ENCODE measurements at places on chromosomes 3 and 15.

GRCh38 chr15:29799859-29800258 lies 22.4 kb downstream of the TJP1 start:
- no peak for DNase-seq

- peak; percentile 78 for DNase-seq
Measured at GRCh38 chr3:71425491-71426071, 157.9 kb downstream of the FOXP1 start.

DNA sequence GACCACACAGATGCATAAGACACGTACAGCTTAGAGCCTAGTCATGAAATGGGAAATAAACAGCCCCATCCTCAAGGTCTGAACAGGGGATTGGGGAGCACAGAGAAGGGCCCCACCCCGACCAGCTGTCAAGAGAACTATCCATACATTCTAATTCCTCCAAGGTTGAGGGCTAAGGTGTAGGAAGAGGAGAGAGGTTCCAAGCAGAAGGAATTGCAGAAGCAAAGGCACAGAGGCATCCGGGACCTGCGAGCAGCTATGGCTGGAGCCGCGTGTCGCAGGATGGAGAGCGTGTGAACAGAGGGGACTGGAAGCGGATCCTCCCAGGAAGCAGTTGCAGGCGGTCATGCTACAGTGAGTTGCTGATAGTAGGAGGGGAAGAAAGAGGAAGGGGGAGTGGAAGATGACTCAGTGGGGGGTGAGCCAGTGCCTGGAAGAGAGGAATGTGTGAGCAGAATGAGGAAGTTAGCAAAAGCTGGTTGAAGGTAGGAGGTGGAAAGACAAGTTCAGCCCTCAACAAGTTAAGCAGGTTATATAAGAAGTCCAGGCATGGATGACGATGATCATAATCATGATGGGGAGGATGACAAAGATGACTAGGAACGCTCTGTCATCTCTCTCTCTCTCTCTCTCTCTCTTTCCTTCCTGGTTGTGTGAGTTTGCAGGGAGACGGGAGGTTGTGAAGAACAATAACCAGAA lies 89.7 kb downstream of the LIPC start:
- DNase-seq = no peak

- DNase-seq = no peak
Measured at GRCh38 chr3:30188713-30189112, 417.7 kb upstream of the TGFBR2 start.

- no peak for DNase-seq
Measured at GRCh38 chr15:69653306-69653705, 200.7 kb downstream of the RPLP1 start.

- DNase-seq = no peak
Measured at GRCh38 chr15:51126842-51127241, 32.1 kb upstream of the TNFAIP8L3 start.

- DNase-seq = no peak
Measured at GRCh38 chr3:151875759-151876158, 2.3 kb downstream of the SUCNR1 start.

GRCh38 chr3:32778389-32778788 lies 39.4 kb upstream of the TRIM71 start:
- no peak for DNase-seq

GRCh38 chr3:65406470-65406869 lies 632.2 kb downstream of the MAGI1 start:
- no peak for DNase-seq

GRCh38 chr3:105096071-105096470 lies 270.6 kb upstream of the ALCAM start:
- DNase-seq = no peak

- DNase-seq = no peak
Measured at GRCh38 chr3:17551333-17551732, 191.1 kb downstream of the TBC1D5 start.

- DNase-seq = no peak
Measured at GRCh38 chr3:69320871-69321271, 65.0 kb downstream of the FRMD4B start.

GRCh38 chr15:48657950-48658591 lies 12.6 kb upstream of the FBN1 start:
- no peak for DNase-seq

- no peak for DNase-seq
Measured at GRCh38 chr15:45242289-45242688, 9.7 kb upstream of the SLC28A2 start.

DNA sequence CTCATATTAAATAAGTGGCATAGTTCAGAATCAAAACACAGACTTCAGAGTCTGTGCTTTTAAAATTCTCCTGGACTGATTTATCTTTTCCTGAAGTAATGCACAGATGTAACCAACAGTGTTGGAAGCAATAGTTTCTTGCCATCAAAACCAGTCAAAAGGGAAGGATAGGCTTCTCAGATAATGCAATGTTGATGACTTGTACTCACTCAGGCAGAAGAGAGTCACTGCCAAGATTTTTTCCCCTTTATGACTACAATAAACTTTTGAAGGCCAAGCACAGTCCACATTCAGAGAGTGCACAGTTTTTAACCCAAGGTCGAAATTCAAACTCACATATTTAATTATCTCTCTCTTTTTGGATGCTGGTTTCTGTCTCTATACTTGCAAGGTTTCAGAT lies 305.0 kb upstream of the SGO1 start:
- no peak for DNase-seq

GRCh38 chr3:158727206-158728060 lies 4.8 kb downstream of the RARRES1 start:
- no peak for DNase-seq

GRCh38 chr15:34613301-34613700 lies 29.9 kb upstream of the GOLGA8B start:
- no peak for DNase-seq

DNA sequence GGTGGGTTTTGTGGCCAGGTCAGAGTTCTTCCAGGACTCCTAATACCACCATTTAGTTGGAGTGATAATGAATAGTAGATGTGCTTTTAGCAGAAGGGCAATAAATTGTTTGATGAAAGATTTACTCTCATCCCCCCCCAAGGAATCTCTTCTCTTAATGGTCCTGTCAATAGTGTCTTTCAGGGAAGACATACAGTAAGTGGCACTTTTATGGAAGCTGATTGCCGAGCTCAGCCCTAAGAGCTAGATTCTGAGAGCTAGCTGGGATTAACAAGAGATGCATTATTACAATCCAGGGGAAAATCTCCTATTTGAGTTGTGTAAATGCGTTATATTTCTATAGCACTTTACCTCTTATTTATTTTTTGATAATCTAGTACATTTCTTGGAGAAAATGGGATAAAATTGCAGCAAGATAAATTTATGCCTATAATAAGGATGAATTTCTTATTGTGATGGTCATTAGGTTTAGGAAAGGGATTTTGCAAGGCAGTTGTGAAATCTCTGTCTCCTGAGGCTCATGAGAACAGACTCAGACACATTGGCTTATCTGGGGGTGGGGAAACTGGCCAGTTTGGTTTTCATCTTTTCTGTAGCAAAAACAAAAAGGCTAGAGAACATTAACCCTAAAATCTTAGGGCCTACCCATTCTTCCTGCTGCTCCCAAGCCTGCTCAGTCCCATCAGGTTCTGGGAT lies 41.6 kb upstream of the CLSTN2 start:
- DNase-seq = no peak

- DNase-seq = no peak
Measured at GRCh38 chr15:26983822-26984221, 12.8 kb downstream of the GABRG3 start.

GRCh38 chr3:149586871-149587270 lies 71.0 kb downstream of the WWTR1 start:
- DNase-seq = no peak

DNA sequence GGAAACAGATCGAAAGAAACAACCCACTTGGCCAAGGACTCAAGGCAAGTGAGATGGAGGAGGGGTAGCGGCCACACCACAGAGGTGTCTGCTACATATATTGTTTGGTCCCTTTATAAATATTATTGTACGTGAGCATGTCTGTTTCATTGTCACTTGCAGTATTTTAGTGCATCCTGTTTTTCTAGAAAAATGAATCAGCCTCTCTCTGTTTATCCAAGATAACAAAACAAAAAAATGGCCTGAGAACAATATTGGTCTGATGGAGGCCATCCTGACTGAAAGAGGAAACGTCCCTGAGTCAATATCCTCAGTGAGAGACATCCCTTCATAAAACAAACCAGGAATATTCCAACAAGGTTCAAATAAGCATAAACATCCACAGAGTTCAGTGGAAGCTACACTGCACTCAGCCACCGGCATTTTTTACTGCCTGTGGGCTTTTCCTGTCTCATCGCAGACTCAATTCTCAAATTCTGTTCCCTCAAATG lies 42.0 kb downstream of the WWTR1 start:
- no peak for DNase-seq

DNA sequence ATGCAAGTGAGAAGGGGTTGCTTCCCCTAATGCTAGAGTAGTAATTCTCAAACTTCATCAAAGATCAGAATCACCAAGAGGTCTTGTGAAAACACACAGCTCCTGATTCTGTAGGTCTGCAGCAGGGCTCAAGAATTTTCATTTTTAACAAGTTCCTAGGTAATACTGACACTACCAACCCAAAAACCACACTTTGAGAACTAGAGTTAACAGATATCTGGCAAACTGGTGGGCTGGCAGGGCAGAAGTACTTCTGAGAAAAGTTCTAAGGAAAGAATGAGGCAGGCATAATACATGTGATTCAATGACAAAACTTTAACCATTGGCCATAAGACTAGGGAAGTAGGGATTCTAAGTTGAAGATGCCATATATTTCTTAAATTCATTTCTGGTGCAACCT lies 8.8 kb upstream of the MINDY2 start:
- DNase-seq = no peak

DNA sequence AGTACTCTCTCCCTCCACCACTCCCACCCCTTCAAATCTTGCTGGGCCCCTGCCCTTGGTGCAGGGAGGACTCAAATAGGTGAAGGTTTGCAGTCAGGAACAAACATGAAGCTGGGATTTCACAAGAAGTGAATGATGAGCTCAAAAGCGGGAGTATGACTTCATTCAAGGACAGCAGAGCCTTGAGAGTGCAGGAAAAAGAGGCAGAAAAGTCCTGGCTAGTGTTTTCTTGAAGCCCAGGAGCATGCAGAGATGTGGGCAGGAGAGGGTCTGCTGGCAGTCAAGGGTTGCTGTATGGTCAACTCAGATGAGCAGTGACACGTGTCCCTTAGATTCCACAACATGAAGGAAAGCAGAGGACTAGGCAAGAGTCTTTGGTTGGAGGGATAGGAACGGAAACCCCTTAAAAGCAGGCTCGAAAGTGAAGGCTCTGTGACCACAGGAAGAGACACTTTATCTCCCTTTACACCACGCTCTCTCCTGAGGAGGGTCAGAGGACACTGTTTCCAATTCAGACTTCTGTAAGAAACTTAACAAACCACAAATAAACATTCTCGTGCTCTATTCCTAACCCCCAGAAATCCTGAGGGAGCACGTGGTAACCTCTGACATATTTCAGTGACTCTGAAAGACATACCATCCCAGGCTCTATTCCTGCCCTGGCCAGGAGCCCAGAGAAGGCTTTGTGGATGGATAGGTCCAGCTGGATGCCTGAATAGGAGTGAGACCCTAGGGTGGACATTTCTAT lies 168.0 kb upstream of the NDN start:
- no peak for DNase-seq

DNA sequence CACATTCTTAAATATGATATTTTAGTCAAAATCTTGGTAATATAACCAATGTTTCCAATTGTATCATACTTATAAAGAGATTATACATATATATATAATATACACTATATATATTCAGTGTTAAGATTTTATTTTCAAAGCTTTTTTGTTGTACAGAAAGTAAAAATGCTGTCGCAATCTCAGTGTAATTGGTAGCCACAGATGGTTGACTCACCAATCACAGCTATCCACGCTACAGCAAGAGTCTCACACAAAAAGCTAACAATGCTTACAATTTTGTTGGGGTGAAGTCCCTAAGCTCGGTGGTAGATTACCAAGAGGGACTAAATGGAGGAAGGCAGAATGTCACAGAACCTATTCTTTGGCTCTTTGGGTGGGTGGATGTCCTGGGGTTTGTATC lies 16.9 kb upstream of the CFAP161 start:
- DNase-seq = no peak

DNA sequence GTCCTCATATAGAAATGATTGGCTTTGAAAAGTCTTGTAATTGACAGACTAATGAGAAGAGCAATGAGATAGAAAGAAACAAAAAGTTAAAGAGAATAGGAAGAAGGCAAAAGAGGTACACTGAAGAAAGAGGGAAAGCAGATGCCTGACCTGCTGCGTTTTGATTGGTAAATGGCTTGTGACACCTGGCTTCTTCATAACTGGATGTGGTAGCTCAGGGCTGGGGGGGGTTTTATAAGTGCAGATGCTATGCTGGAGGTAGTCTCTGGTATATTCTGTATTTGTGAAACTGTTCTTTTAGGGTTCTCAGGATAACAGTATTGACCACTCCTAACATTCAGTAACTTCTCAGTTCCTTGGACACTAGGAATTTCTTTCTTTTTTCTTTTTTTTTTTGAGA lies 1.4 kb downstream of the STARD9 start:
- no peak for DNase-seq

DNA sequence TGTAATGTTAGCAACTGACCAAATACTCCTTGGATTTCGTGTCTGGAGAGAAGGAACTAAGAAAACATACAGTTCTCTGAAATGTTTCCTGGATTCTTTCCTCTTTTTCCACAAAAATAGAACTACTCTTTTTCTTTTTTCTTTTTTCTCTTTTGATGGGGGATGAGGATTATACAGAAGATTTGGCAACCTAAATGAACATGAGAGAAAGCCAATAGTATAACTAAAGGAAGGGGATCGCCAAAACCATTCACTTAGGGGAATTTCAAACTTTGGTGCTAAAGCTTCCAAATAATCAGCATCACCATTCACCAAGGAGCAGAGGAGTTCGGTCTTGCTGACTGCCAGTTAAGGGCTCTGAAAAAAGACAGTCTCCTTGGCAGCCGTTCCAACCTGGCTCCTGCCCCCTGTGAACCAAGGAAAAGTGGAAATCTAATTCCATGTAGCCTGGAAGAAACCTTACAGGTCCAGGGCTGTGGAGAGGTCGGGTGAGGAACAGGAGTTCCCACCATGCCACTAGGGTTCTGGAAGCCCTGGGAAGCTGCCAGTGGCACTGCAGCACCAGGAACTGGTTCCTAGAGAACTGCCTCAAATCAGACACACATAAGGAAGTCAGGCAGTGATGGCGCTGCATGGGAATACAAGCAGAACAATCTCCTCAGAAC lies 176.9 kb downstream of the TNIK start:
- DNase-seq = no peak

GRCh38 chr3:37906734-37907282 lies 45.1 kb downstream of the CTDSPL start:
- DNase-seq = no peak

DNA sequence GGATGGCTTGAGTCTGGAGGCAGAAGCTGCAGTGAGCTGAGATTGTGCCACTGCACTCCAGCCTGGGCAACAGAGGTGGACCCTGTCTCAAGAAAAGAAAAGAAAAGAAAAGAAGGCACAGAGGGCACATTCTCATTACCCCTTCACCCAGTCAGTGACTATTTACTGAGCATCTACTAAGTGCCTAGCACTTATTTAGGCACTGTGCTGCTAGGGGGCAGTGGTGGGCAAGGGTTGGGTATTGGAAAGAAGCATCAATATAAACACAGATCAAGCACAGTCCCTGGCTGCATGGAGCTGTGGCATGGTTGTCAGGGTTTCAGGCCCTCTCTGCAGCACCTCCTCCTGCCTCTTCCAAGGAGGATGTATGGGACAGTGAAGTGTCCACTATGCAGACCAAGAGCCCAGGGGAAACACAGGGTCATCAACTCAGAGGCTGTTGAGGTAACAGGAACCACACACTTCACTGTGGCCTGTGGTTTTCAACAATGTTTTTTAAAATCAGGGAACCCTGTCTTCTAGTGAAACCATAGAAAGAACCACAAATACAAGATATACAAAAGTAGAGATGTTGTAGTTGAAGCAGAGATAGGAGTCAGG lies 138.5 kb downstream of the RAB11A start:
- no peak for DNase-seq

Measured in AG04449 (cell line).